ENCODE measurements at places on chromosomes 6 and 20.

- no peak for DNase-seq
Measured at GRCh38 chr6:136396908-136397307, 107.3 kb upstream of the BCLAF1 start.

DNA sequence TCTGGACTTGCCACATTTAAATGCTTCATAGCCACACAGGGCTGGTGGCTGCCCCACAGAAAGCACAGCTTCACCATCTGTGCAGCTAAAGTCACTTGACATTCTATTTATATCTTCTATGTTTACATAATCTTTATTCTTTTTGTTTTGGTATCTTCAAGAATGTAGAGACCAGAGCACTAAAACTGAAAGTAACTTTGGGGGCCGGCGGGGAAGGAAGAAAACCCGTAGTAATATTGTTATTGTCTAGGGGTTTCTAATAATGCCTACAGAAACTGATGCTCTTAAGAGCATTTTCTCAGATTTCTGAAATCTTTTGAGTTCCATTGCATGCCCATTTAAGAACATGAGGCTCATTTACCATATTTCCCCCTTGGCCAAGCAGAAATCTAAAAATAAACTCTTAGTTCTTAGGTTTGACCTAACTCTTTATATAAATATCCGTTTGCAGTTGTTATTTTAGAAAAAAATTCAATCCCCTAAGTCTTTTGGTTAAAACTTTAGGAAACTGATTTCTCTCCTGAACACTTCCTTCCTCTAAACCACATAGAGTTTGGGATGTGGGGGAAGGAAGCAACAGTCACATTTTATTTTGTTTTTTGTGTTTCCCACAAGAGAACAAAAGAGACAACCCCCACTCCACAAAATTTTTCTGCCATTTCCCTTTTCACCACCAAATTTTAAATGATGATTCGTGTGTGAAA is 207.6 kb downstream of the OGFRL1 start:
- DNase-seq, result no peak

- DNase-seq, result no peak
Measured at GRCh38 chr6:2063547-2063946, 181.9 kb downstream of the GMDS start.

DNA sequence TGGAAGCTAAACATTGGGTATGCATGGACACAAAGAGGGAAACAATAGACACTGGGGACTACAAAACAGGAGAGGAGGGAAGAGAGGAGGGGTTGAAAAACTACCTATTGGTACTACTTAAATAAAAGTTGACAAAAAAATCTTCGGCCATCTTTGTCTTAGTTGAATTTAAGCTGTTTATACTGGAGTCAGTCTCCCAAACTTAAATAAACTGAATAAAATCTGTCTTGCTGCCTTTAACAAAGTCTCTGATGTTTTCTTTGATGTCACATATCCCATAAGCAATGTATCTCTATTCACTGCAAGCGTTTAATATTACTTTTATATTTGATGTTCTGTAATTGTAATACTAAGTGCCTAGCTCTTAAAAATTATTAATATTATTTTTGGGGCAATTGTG is 409.2 kb upstream of the EPHA7 start:
- no peak for DNase-seq

DNA sequence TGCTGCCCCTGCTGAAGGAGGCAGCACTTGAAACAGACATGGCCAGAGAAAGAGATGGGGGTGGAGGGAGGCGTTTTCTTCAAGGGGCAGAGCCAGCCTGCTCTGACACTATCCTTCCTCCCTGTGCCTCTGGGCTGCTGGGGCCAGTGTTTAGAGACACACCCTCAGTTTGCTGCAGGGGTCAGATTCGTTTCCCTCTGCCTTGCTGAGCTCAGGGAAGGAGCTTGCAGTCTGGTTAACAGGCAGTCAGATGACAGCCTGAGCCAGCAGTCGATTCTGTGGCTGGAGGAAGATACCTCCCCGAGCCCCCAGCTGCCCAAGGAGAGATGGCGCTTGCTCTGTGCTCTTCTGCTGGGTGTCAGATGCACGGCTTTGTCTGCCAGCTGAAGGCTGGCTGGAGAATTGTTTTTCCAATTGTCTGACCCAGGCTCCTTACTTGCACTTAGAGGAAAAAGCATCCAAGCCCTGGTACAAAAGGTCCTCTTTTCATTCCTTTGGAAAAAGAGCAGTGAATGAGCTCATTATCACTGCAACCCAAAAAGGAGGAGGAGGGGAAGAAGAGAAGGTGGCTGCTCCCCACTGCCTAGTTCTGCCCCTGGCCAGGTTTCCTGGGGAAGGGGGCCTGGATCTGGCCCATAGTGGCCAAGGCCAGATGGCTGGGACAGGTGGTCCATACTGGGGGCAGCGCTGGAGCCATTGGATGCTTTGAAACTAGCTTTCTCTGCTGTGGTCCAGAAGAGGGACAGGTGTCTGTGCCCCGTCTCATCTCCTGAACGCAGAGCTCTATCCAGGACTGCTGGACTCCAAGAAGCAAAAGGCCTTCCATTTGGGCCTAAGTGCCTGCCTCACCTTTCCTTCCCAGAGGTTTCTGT is 88.2 kb downstream of the TCP11 start:
- DNase-seq, result no peak

GRCh38 chr6:37160922-37161778 is 8.8 kb upstream of the PIM1 start:
- DNase-seq, result no peak

- no peak for DNase-seq
Measured at GRCh38 chr6:7973584-7973983, 63.0 kb upstream of the TXNDC5 start.

DNA sequence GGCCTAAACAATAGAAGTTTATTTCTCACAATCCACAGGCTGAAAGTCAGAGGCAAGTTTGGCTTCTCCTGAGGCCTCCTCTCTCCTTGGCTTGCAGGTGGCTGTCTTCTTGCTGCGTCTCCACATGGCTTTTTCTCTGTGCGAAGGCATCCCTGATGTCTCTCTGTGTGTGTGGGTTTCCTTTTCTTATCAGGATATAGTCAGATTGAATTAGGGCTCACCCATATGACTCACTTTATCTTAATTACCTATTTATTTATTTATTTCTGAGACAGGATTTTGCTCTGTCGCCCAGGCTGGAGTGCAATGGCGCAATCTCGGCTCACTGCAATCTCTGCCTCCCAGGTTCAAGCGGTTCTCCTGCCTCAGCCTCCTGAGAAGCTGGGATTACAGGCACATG is 30.7 kb downstream of the LINC00237 start:
- DNase-seq, result no peak

Data from NCI-H446 treated with DMSO at 0.1 percent for 48 hours (cell line).